ENCODE measurements at places on chromosomes 5 and 9.

DNA sequence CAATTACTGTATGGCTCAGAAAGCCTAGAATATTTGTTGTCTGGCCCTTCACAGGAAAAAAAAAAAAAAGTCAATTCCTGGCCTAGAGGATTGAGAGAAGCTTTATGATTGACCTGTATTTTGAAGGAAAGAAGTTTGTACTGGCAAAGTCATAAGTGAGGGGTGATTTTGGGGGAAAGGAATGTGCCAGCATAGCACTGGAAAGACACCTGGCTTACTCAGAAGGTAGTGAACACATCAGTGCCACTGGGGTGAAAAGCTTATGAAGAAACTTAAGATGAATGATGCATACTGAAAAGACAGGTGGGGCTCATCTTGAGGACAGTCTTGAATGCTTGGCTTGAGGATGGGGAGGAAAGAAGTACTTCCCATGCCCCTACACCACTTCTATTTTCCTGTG is 127.9 kb upstream of the RASA1 start:
- DNase-seq = no peak

- DNase-seq = no peak
These were observed 41.4 kb downstream of the GOLPH3 start for GRCh38 chr5:32132757-32133156.

DNA sequence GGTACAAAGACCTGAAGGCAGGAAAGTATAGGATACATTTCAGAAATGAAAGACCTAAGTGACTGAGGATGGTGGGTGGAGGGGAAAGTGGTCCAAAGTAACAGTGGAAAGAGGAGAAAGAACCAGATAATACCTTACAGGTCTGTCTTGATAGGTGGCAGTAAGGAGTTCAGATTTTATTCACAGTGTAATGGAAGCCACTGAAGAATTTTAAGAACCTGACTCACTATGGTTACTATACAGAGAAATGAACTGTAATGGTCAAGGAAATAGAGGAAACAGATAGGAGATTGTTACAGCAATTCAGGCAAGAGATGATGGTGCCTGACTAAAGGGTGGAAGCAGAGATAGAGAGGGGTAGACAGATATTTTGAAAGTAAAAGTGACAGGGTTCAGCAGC is 46.5 kb downstream of the EPB41L4A start:
- DNase-seq = no peak

- DNase-seq = no peak
These were observed 454.1 kb downstream of the EFNA5 start for GRCh38 chr5:107216587-107216986.

- DNase-seq = no peak
These were observed 144.0 kb downstream of the TMC1 start for GRCh38 chr9:72665421-72665820.

- DNase-seq = no peak
These were observed 322.2 kb downstream of the GLIS3 start for GRCh38 chr9:3977614-3978112.

- DNase-seq = no peak
These were observed 213.5 kb downstream of the MEF2C start for GRCh38 chr5:88669371-88670050.

All from stimulated activated CD4-positive, alpha-beta T cell treated with anti-CD3 and anti-CD28 coated beads, Interleukin-12 subunit alpha, Interleukin-12 subunit beta, amount 100 ng/mL, for 4 hours (primary cell).